Astrocyte (in vitro differentiated cells and primary cell): ENCODE measurements at places on chromosomes 7 and 10. TPM values are rescaled to one million over a fixed set of nuclear protein-coding genes. Genes with fewer than 3 reads are reported as not detected.

GRCh38 chr7:30135301-30136116 lies 723 bp downstream of the MTURN start:
- DNase-seq, result peak; percentile 57
- no peaks in the 10 kb centered on the region for H3K36me3 ChIP-seq
- no peaks in the 10 kb centered on the region for H3K27me3 ChIP-seq
- peak overlapping the region; percentile 56 for H3K27ac ChIP-seq
- H3K4me3 ChIP-seq, result peak overlapping the region; percentile 83

The EPHB6 gene
- 15.7 and 16.2 TPM in 2 replicates for total RNA-seq

DNA sequence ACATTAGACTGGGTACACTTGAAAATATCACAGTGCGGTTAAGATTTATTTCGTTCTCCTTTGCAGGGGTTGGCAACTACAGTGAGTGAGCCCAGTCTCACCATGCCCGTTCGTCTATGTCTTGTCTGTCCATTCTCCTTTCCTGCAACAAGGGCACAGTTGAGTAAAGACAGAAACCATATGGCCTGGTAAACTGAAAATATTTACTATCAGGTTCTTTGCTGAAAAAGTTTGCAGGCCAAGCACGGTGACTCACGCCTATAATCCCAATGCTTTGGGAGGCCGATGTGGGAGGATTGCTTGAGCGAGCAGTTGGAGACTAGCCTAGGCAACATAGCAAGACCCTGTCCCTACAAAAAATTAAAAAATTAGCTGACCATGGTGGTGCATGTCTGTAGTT lies 11.4 kb upstream of the KCTD7 start:
- no peak overlapping the region for H3K27ac ChIP-seq
- no peak for DNase-seq
- H3K27me3 ChIP-seq, result no peaks in the 10 kb centered on the region
- H3K4me3 ChIP-seq, result no peak overlapping the region
- H3K36me3 ChIP-seq, result no peaks in the 10 kb centered on the region

DNA sequence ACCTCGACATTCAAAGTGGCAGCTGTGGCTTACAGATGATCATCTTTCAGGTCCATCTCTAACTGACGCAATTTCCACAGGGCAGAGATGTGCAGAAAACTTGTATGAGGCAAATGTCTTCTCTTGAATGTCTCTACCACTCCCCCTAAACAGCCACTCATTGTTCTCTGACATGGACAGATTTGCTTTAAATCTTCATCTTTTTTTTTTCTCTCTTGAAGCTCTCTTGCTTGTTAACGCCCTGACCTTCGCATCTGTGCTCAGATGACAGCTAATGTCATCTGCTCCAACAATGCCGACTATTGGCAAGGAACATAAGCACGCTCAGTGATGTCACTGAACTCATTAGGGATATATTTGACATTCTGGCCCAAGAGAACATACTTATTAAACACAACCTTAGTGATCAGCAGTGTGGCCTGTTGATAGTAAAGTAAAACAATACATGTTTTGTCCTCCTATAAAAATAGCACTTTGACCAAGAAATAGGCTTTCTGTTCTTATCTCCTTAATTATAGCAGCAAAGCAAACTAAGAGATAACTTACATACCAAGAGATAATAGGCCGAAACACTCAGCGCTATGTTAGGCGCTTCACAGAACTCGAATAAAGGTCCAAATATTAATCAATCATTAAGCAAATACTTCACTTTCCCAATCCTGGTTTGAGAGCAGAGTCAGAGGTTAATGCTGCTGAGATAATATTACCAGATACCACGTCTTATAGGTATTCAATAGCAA lies 583.5 kb downstream of the PARD3 start:
- H3K4me1 ChIP-seq, result peaks cover 7% of the 10 kb centered on the region
- H3K27ac ChIP-seq, result no peak overlapping the region
- no peaks in the 10 kb centered on the region for H3K27me3 ChIP-seq

The HOXA13 gene
- not detected in 2 replicates for total RNA-seq

DNA sequence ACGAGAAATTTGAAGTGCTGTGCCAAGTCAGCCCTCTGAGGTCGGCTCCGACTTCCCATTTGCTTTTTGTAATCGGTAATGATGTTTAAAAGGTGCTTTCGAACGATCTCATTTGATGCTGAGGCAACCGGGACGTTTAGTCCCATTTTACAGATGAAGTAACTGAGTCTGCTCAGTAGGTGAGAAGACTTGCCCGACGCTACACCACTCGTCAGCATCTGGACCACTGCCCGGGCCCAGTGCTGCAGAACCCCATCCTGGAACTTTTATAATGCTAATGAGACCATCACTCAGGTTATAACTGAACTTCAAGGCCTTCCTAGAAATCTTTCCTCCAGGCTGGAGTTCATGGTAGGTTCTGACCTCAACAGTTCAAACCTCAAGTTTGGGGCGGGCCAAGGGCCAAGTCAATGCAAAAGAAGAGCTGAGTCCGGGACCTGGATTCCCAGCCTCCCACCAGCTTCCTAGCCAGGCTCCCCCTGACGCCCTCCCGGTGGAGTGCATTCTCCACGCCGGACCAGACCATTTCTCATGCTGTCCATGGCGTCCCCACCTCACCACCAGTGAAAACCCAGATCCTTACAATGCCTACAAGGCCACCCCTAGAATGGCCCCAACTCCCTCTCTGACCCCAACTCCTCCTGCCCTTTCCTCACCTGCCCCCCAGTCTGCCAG lies 699 bp upstream of the PDLIM1 start:
- no peak overlapping the region for H3K27ac ChIP-seq
- H3K27me3 ChIP-seq, result no peaks in the 10 kb centered on the region
- peak overlapping the region; percentile 63 for H3K4me3 ChIP-seq
- peaks cover 24% of the 10 kb centered on the region for H3K4me1 ChIP-seq

The HOXA6 gene
- total RNA-seq, result not detected in 2 replicates

GRCh38 chr7:106057962-106058927 lies 53.9 kb downstream of the SYPL1 start:
- H3K4me3 ChIP-seq, result no peak overlapping the region
- no peaks in the 10 kb centered on the region for H3K36me3 ChIP-seq
- DNase-seq, result no peak
- no peak overlapping the region for H3K27ac ChIP-seq

DNA sequence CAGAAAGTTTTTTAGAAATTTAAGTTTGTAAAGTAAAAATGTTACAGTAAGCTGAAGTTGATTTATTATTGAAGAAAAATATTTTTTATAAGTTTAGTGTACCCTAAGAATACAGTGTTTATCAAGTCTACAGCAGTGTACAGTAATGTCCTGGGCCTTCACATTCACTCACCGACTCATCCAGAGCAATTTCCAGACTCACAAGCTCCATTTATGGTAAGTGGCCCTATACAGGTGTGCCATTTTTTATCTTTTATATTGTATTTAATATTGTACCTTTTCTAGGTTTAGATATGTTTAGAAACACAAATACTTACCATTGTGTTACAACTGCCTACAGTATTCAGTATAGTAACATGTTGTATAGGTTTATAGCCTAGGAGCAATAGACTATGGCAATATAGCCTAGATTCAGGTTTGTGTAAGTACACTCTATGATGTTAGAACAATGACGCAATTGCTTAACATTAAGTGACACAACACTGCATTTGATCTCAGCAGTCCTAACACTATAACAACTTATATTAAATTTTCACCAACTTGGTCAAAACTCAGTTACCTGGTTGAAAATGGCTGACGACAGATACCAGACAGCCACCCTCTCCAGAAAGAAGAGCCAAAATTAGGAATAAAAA lies 45.7 kb downstream of the HIBADH start:
- H3K27me3 ChIP-seq, result no peaks in the 10 kb centered on the region
- H3K4me3 ChIP-seq, result no peak overlapping the region
- no peak overlapping the region for H3K27ac ChIP-seq
- H3K36me3 ChIP-seq, result peaks cover 3% of the 10 kb centered on the region
- DNase-seq, result no peak
- H3K4me1 ChIP-seq, result no peaks in the 10 kb centered on the region

GRCh38 chr7:121436688-121437087 lies 40.6 kb upstream of the FAM3C start:
- no peak overlapping the region for H3K27ac ChIP-seq
- no peaks in the 10 kb centered on the region for H3K36me3 ChIP-seq
- peaks cover 6% of the 10 kb centered on the region for H3K4me1 ChIP-seq
- DNase-seq, result no peak

DNA sequence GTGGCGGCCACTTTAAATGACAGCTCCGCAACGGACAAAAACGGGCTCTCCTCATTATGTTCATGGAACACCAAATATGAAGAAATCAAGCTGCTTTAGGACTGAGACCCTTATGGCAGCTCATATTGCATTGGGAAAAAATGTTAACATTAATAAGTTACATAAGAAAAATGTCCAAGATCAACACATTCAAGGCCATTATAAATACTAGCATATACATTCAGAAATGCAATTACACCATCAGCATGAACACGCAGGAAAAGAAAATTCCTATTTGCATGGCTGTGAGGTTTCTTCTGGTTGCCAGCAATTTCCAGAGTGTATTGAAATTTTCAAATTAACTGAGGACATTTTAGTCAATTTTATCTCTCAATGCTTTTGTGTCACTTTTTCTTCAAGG lies 374.1 kb upstream of the NRP1 start:
- H3K4me1 ChIP-seq, result peaks cover 14% of the 10 kb centered on the region
- H3K36me3 ChIP-seq, result no peaks in the 10 kb centered on the region
- H3K4me3 ChIP-seq, result no peak overlapping the region
- no peaks in the 10 kb centered on the region for H3K27me3 ChIP-seq
- no peak for DNase-seq
- H3K27ac ChIP-seq, result no peak overlapping the region

- H3K27me3 ChIP-seq, result no peaks in the 10 kb centered on the region
- no peak overlapping the region for H3K27ac ChIP-seq
- no peaks in the 10 kb centered on the region for H3K36me3 ChIP-seq
- no peak for DNase-seq
Observed at GRCh38 chr7:103748680-103749079, 240.8 kb downstream of the RELN start.

GRCh38 chr7:99111591-99111990 lies 32.3 kb downstream of the SMURF1 start:
- H3K27me3 ChIP-seq, result no peaks in the 10 kb centered on the region
- peaks cover 41% of the 10 kb centered on the region for H3K4me1 ChIP-seq
- no peak overlapping the region for H3K4me3 ChIP-seq
- no peak for DNase-seq

- H3K27me3 ChIP-seq, result no peaks in the 10 kb centered on the region
- no peak overlapping the region for H3K27ac ChIP-seq
- H3K4me3 ChIP-seq, result no peak overlapping the region
- peaks cover 14% of the 10 kb centered on the region for H3K4me1 ChIP-seq
- peaks cover 4% of the 10 kb centered on the region for H3K36me3 ChIP-seq
- DNase-seq, result no peak
Observed at GRCh38 chr7:2715341-2716231, 27.6 kb downstream of the AMZ1 start.

DNA sequence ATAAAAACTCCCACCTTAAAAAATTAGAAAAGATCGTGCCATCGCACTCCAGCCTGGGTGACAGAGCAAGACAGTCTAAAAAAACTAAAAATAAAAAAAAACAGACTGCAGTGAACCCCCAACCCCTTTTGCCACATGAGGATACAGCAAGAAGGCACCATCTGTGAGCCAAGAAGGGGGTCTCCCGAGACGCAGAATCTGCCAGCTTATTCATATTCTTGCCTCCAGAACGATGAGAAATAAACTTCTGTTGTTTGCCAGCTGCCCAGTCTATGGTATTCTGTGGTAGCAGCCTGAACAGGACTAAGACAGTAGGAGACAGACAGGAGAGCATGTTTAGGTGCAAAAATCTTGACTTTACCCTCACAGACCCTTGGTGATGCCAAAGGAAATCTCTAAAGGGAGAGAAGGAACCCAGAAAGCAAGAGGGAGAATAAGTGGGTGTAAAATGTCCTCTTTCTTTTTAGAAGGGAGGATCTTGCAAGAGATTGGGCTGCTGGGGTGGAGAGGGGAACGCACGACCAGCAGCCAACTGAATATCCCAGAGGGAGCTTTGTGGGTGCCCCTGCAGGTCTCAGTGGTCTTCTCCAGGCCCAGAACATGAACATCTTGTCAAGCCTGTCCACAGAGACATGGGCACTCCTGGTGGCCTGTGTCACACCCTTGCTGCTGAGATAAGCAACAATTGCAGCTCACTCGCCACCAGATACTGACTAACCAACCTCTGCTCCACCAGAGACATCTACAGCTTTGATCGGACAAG lies 400.7 kb upstream of the FOXK1 start:
- no peak overlapping the region for H3K4me3 ChIP-seq
- no peak for DNase-seq
- H3K27ac ChIP-seq, result no peak overlapping the region
- H3K27me3 ChIP-seq, result no peaks in the 10 kb centered on the region
- H3K4me1 ChIP-seq, result no peaks in the 10 kb centered on the region
